ENCODE measurements at places on chromosomes 2 and 18. TPM values are rescaled to one million over a fixed set of nuclear protein-coding genes. Genes with fewer than 3 reads are reported as not detected.

- no peak for DNase-seq
These were observed 936.6 kb upstream of the FANCL start for GRCh38 chr2:59177748-59178147.

GRCh38 chr2:196384729-196385128 lies 213.4 kb upstream of the STK17B start:
- DNase-seq: no peak

DNA sequence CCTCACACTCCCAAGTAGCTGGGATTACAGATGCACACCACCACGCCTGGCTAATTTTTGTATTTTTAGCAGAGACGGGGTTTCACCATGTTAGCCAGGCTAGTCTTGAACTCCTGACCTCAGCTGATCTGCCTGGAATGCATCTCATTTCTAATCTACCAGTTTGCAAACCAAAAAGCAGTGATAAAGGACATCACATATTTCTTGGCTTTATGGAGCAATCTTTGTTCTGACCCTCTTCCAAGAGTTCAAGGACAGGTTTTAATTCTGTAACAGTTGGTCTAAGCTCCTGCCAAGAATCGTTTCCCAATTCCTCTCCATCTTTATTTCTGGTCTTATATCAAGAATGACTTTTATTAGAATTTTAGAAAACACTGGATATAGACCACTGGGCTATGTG lies 67.7 kb downstream of the SLC40A1 start:
- DNase-seq: no peak

DNA sequence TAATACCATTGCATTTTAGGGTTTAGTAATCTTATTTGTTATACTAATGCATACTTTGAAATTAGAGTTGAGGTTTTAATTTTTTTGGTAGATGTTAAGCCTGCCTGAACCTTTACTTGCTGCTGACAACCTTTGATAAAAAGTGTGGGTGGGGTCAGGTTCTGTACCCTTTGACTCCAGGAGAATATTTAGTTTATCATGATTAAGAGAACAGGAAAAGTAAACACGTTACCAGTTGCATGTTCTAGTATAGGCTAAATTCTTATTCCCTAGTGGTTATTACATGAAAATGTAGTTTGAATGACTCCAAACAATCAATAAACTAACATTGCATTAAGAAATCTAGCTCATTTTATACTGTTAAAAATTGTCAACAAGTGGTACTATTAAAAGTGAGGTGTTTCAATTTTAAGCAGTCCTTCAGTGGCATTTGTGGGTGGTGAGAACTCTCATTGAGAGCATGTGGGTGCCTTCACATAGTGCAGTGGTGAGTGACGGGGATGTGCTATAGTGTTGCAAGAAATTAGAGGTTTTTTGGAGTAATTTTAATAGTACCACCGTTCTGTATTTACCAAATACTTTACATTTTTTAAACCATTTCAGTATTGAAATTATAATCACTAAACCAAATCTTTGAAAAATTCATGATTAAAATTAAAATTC lies 29.9 kb downstream of the PHLPP1 start:
- no peak for DNase-seq

KCNK3 gene
- 0.53 TPM for total RNA-seq

MYO7B gene
- total RNA-seq: 1.2 TPM

Measured in glomerular endothelial cell (primary cell).